ENCODE measurements at places on chromosomes 11 and 22. TPM values are rescaled to one million over a fixed set of nuclear protein-coding genes. Genes with fewer than 3 reads are reported as not detected.

CADM1 gene
- 15.5 TPM for total RNA-seq

OR51B5 gene
- total RNA-seq: 0.32 TPM

DNA sequence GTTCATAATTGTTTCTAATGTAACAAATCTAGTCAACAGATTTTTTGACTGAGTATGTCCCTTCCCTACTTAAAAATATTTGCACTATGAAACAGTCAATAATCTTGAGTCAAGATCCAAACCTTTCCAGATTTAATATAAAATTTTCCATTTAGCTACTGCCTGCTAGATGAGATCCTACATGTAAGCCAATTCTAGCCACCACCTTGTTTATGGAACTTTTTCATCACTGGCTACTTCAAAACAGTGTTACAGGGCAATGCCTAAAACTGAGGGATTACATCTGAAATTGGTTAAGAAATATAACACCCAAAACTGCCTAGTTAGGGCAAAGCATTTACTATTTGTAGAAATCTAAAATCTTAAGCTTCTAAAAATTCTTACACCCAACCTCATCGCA, 10.5 kb upstream of the FUT4 start:
- no peak for DNase-seq

DNA sequence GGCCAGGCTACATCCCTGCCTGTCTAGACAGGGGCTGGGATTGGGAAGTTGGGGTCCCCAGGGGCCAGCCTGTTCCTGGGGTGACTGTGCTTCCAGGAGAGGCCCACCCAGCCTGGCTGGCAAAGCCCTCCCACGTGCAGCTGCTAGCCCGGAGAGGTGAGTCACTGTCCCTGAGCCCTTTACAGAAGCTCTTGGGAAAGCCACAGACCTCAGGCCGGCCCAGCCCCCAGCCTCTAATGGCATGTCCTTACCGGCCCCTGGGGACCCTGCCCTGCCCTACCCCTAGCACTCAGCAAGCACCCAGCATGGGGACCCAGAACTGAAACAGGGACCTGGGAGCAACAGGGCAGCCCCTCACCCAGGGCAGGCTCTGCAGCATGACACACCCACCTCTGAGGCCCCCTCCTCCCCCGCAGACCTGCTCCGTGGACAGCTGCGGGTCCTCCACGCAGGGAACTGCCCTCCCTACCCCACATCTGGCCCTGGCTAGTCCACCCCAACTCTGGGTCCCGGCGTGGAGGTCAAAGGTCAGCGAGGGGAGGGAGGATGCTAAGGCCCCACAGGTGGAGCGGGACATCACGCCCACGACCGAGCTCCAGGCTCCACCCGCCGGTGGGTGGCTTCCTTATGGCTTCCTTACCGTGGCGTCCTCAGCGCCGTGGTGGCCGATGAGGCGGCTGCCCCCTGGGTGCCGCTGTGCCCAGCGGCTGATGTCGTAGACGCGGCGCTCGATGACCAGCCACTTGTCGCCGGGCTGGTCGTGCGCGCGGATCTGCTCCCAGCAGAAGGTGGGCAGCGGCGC, 615 bp downstream of the FADS3 start:
- peak; percentile 80 for DNase-seq

DNA sequence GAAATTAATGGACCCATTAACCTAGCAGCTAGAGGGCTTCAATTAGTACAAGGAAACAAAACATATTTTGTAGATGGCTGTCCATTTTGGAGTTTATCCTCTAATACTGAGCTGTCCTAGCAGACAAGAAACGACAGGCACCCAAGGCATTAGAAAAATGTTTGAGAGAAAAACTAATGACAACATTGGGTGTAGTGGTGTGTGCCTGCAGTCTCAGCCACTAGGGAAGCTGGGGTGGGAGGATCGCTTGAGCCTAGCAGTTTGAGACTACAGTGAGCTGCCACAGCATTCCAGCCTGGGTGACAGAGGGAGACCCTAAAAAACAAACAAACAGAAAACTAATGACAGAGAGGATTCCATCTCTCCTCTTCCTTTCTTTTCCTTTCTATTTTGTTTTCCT, 1.5 kb downstream of the A4GALT start:
- DNase-seq: no peak

MS4A10 gene
- not detected for total RNA-seq

- DNase-seq: no peak
Measured at GRCh38 chr11:26193694-26194365, 138.1 kb upstream of the ANO3 start.

- DNase-seq: no peak
Measured at GRCh38 chr11:65381716-65382032, 772 bp downstream of the SLC25A45 start.

- no peak for DNase-seq
Measured at GRCh38 chr11:6350486-6350885, 30.2 kb upstream of the CAVIN3 start.

DNA sequence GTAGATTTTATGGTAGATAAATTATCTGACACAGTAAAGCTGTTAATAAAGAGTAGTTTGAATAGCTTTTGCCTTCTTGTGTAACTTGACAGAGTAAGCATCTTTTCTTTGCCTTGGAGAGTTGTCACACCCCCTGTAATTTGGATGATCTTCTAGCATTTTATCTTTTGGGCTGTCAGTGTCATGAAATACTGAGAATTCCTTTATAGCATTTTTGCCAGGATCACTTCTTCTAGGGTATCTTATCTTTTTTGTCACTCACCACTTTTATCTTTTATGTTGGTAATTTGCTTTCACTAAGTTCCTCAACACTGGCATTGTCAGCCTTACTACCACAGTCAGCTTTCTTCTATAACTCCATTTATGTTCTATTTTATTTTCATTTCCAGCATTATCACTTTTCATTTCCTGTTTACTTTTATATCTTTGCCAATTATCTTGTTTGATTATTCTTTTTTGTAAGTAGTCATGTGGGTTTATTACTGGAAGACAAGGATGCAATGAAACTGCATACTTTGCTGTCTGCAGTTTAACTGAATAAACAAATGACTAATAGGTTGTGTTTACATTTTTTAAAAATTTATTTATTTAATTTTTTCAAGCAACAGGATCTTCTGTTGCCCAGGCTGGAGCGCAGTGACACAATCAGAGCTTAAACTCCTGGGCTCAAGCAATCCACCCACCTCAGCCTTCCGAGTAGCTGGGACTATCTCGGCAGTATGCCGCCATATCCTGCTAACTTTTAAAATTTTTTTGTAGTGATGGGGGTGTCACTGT, 28.1 kb upstream of the ACAT1 start:
- peak; percentile 92 for DNase-seq

GRCh38 chr11:7165911-7166310, 77.1 kb downstream of the RBMXL2 start:
- DNase-seq: peak; percentile 6

DNA sequence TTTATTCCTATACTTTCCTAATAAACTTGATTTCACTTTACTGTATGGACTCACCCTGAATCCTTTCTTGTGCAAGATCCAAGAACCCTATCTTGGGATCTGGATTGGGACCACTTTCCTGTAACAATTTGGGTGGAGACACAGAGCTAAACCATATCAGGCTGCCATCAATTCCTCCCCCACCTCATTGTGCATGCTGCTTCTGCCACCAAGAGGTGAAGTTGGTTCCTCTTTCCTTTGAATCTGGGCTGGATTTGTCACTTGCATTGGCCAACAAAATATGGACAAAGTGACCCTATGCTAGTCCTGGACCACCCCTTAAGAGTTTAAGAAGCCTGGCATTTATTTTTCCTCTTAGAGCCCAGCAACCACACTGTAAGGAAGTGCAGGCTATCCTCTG, 39.4 kb upstream of the CEP295 start:
- DNase-seq: peak; percentile 3

DNA sequence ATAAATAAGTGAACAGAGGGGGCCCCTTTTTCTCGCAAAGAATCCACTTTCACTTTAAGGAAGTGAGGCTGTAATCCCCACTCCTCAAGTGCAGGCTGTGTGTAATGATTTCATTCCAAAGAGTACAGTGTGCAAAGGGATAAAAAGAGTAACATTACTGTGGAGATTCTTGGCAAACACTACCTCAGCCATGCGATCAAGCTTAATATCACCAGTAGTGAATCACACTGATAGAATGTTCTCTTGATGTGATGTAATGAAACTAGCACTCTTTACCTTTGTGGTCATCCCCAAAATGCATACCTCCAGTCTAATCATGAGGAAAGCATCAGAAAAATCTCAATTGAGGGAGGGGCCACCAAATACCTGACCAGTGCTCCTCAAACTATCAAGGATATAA, 246.1 kb upstream of the CHORDC1 start:
- no peak for DNase-seq

LSP1 gene
- not detected for total RNA-seq
